Aorta (tissue), 5 donors: ENCODE measurements at places on chromosomes 6 and 20. TPM values are rescaled to one million over a fixed set of nuclear protein-coding genes. Genes with fewer than 3 reads are reported as not detected.

The SLC26A8 gene
- 0.26 TPM for total RNA-seq

GRCh38 chr6:149212892-149213801 is 104.4 kb upstream of the TAB2 start:
- H3K27me3 ChIP-seq: no peaks in the 10 kb centered on the region
- no peak overlapping the region for H3K4me3 ChIP-seq
- no peak overlapping the region for H3K27ac ChIP-seq
- H3K36me3 ChIP-seq: no peaks in the 10 kb centered on the region

The GHRH gene
- not detected for total RNA-seq

DNA sequence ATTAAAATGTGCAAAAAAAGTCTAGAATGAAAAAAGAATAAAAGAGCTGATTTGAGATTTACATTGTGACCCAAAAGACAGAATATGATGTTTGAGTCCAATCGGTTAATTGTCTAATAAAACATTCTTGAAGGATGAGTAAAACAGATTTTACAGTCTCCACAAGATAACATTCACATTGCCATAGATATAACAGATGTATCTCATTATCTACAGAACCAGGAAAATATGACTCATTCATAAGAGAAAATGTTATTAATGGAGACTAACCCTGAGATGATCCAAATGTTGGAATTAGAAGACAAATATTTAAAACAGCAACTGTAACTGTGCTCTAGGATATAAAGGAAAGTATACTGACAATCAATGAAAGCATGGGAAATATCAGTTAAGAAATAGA is 141.7 kb downstream of the RFX6 start:
- H3K4me1 ChIP-seq: no peaks in the 10 kb centered on the region
- H3K27ac ChIP-seq: no peak overlapping the region
- no peak for DNase-seq
- H3K27me3 ChIP-seq: no peaks in the 10 kb centered on the region
- H3K36me3 ChIP-seq: no peaks in the 10 kb centered on the region
- H3K4me3 ChIP-seq: no peak overlapping the region

GRCh38 chr20:59733351-59733750 is 129.0 kb downstream of the PHACTR3 start:
- no peak for DNase-seq
- no peaks in the 10 kb centered on the region for H3K27me3 ChIP-seq
- no peak overlapping the region for H3K4me3 ChIP-seq
- no peak overlapping the region for H3K27ac ChIP-seq

- H3K36me3 ChIP-seq: no peaks in the 10 kb centered on the region
- H3K27me3 ChIP-seq: no peaks in the 10 kb centered on the region
- DNase-seq: no peak
- H3K4me3 ChIP-seq: no peak overlapping the region
- no peak overlapping the region for H3K27ac ChIP-seq
These were observed 247.3 kb downstream of the ZNF217 start for GRCh38 chr20:53346335-53346648.

DNA sequence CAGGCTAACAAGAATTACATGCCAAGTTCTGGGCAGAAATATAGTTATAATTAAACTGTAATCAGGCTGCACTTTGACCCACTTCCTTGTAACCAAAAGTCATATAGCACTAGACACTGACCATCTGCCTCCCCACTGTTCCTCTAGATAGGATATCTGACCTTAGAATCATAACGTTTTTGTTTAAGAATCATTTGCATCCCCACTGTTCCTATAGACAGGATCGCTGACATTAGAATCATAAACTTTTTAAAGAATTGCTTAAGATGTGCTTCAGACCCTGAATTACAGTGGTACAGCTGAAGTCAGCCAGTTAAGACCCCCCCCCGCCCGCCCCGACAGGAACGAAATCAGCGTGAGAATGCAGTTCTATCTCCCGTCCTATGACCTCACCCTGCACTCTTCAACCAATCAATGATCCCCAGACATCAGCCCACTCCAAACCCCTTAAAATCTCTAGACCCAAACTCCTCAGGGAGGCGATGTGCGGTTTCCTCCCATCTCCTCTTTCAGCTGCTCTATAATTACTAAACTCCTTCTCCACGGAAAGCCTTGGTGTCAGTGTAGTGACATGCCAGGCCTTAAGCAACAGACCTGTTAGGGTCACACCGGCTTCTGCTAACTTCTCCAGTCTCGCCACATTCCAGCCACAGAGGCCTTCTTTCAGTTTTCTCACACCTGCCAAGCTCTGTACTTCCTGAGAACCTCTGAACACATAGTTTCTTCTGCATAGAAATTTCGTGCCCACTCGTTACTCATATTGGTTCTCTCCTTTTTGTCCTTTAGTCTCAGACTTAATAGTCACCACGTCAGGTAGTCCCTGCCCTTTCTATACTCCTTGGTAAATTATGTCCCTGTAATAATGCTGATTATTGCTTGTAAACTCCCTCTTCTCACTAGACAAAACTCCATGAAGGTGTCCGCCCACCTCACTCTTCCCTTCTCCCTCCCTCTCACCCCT is 93.5 kb downstream of the DTNBP1 start:
- no peaks in the 10 kb centered on the region for H3K36me3 ChIP-seq
- no peaks in the 10 kb centered on the region for H3K4me1 ChIP-seq
- H3K27me3 ChIP-seq: no peaks in the 10 kb centered on the region
- DNase-seq: no peak

DNA sequence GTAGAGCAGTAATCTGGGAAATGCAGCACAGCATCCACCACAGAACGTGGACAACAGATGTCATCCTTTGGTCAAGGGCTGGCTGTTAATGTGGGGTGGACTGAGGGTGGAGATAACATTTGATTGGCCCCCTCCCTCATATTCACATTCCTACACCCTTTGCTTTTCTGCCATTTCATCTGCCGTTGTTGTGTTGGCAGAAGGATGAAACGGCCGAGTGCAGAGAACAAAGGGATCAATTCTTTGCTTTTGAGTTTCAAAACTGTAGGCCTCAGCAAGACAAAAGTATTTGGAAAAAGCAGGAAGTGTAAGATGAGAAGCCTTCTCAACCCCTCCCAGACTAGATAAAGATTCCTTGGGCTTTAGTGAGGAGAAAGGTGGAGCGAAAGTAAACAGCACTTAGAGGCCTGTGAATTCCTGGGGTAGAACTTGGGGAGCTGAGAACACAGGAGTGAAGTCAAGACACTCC is 74.2 kb upstream of the PHIP start:
- no peak overlapping the region for H3K27ac ChIP-seq
- no peak overlapping the region for H3K4me3 ChIP-seq
- H3K4me1 ChIP-seq: peaks cover 2% of the 10 kb centered on the region
- H3K27me3 ChIP-seq: no peaks in the 10 kb centered on the region
- H3K36me3 ChIP-seq: no peaks in the 10 kb centered on the region

DNA sequence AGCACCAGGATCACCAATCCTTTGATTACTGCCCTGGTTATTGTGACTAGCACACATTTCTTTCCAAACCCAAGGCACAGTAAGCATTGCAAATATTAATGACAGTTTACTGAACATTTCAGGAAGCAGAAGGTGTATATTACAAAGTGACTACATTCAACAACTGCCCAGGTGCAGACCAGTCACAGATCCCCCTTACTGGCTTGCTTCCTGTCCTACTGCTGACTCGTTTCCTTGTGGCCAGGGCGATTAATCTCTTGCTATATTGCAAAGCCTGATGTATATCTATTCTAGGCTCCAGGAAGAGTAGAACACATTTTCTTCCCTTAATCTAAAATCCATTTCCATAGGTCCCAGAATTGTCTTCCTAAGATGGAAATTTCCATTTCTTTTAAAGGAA is 77.2 kb upstream of the EPHA7 start:
- no peaks in the 10 kb centered on the region for H3K4me1 ChIP-seq
- no peaks in the 10 kb centered on the region for H3K36me3 ChIP-seq
- no peaks in the 10 kb centered on the region for H3K27me3 ChIP-seq
- no peak for DNase-seq
- H3K4me3 ChIP-seq: no peak overlapping the region

DNA sequence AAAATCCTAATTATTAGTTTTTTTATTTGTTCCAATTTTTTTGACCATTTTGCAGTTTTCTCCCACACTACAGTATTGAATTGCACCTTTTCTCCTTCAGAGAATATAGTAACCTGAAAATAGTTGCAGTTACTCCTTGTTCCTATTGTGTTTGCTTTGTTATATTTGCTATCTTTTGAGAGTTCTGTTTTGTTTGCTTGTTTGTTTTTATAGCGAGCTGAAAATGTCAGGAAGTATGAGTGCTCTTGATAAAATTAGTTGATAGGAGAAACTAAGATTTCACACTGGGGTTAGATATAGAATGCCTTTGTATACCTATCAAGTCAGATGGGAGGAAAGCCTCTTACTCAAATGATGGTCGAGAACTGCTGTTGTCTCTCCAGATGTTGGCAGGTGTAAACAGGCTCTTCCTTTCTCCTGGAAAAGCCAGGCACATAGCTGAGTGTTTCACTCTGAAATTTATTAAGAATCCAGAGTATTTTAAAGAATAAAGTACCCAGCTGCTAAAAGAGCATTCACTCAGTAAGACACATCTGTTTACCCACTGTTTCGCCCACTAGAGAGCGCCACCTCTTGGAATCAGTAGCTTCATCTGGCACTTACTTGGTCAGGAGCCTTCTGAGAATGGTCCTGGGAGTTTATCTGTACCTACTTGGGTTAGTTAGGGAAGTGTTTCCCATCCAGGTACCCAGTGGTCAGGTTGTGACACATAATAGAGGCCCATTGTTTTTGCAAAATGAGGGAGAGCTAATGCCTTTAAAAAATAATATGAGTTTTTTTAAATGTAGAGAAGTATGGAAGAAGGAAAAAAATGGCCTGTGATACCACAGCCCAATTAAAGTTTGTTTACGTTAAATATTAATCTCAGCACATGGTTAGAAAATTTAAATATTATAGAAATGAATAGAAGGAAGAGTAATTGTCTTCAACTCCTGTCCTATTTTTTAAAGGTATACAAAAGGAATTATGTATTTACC is 11.2 kb downstream of the NT5DC1 start:
- peaks cover 10% of the 10 kb centered on the region for H3K36me3 ChIP-seq
- no peaks in the 10 kb centered on the region for H3K27me3 ChIP-seq
- no peak for DNase-seq
- no peak overlapping the region for H3K4me3 ChIP-seq

The GJA10 gene
- not detected for total RNA-seq

DNA sequence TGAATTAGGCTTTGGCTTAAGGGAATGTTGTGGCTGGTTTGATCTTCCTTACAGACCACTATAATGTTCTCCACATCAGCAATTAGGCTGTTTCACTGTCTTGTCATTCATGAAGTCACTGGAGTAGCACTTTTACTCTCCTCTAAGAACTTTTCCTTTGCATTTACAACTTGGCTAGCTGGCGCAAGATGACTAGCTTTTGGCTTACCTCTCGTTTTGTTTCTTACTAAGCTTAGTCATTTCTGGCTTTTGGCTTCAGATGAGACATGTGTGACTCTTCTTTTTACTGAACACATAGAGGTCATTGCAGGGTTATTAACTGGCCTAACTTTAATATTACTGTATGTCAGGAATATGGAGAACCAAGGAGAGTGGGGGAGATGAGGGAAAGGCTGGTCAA is 143.2 kb downstream of the PTCHD4 start:
- no peaks in the 10 kb centered on the region for H3K36me3 ChIP-seq
- no peaks in the 10 kb centered on the region for H3K4me1 ChIP-seq
- no peak for DNase-seq
- H3K4me3 ChIP-seq: no peak overlapping the region
- no peaks in the 10 kb centered on the region for H3K27me3 ChIP-seq

- H3K36me3 ChIP-seq: no peaks in the 10 kb centered on the region
- H3K27ac ChIP-seq: no peak overlapping the region
- DNase-seq: no peak
- H3K4me1 ChIP-seq: no peaks in the 10 kb centered on the region
- no peak overlapping the region for H3K4me3 ChIP-seq
- H3K27me3 ChIP-seq: peaks cover 2% of the 10 kb centered on the region
These were observed 503.6 kb downstream of the PTPRT start for GRCh38 chr20:42686057-42686456.

DNA sequence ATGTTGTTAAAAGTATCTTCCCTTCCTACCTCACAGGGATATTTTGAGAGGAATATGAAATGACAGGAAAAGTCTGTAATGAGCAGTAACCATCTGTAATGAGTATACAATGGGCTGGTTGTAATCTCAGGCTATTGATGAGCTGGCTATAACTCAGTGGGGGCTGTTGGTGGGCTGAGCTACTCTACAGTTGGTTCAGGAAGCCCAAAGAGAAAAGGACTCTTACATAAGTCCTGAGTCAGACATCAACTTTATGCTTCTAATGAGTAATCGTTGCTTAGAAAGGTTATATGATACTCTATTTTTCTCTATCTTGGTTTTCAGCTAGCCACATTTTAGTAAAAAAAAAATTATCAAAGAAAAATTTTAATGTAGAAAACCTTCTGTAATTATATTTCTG is 26.4 kb downstream of the ZNF391 start:
- H3K27me3 ChIP-seq: no peaks in the 10 kb centered on the region
- no peak overlapping the region for H3K4me3 ChIP-seq
- no peak overlapping the region for H3K27ac ChIP-seq
- no peak for DNase-seq
- H3K4me1 ChIP-seq: no peaks in the 10 kb centered on the region

GRCh38 chr6:154689493-154690255 is 43.5 kb upstream of the SCAF8 start:
- H3K4me3 ChIP-seq: no peak overlapping the region
- no peak overlapping the region for H3K27ac ChIP-seq
- no peaks in the 10 kb centered on the region for H3K4me1 ChIP-seq
- DNase-seq: no peak
- no peaks in the 10 kb centered on the region for H3K36me3 ChIP-seq

The C4B gene
- 149 TPM for total RNA-seq
